Stimulated activated CD8-positive, alpha-beta memory T cell treated with anti-CD3 and anti-CD28 coated beads, Interleukin-4, amount 100 ng/mL, for 4 hours (primary cell): ENCODE measurements at places on chromosomes 1 and 21.
A peak's percentile ranks its signal among the peaks of the same experiment; 100 is the strongest.

DNA sequence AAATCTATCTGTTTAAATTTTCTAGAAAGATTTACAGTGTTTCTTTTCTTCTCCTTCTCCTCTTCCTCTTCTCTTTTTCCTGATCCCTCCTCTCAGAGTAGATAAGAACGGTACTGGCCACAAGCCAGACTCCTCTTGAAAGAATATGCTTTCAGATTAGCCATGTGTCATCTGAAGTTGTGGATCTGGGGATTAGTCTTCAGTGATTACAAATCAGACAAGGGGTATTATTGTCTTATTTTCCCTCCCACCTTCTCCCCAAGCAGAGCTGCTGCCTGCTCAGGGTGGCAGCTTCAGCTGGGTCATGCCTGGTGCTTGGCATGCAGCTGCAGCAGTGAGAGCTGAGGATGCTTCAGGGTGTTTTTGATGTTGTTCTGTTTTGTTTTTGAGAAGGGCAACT, 42.7 kb downstream of the SGIP1 start:
- no peak for DNase-seq

DNA sequence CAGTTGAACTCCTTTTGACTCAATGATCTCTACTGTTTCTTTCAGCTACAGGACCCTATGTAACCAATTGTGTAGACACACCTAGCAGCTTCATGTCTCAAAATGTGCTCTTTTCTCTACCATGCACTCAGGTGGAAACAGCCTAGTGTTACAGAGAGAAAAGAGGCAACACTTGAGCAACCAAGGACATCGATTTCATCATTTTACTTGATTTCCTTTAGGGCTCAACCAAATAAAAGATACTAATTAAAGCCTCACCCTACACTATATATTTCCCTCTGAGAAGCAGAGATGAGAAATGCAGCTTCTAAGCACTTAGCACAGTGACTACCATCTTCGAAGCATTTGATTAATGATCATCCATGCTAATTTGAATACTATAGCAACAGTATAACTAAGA, 55.1 kb downstream of the PTGER3 start:
- DNase-seq: no peak

DNA sequence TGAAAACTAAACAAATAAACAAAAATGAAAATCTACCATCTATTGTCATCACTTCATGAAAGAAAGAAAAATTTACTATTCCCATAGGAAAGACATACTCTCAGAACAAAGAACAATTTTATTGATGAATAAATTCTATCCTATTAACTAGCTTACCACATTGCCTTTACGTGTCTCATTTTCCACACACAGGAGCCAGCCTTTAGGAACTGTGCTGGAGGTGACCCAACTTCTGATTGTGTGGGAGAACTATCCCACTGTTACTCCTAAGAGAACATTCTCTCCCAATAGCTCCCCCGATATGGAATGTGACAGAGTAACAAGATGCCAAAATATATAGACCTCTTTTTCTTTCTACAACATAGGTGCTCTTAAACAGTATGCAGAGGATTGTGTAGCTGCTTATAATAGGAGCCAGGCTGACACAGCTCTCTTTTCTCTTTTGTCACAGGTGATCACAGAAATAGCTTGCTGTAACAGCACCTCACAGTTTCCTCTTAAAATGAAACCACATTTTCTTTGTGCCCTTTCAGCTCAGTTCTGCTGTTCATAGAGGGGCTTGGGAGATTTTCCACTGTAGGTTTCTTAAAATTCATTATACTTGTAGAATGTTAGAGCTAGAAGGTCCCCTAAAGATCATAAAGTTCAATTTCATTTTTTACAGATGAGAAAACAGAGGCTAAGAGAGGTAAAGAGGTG, 35.5 kb downstream of the C21orf91 start:
- no peak for DNase-seq

GRCh38 chr1:89279011-89279466, 6.4 kb upstream of the GBP5 start:
- no peak for DNase-seq

DNA sequence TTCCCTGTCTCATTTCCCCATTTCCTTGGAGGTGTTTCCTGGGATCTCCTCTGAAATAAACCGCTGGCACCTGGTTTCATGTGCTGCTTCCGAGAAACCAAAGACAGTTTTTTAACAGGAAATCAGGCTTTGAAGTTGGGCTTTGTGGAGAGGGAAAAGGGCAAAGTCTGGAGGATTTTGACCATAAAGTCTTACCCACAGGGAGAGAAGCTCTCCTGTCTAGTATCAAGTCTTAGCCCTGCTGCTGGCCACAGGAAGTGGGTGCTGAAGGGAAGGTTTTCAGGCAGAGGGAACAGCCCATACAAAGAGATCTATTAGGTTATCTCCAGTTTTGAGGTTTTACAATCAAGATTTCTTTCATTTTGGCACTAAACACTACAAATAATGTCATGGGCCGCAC, 29.3 kb downstream of the SLC5A9 start:
- no peak for DNase-seq

DNA sequence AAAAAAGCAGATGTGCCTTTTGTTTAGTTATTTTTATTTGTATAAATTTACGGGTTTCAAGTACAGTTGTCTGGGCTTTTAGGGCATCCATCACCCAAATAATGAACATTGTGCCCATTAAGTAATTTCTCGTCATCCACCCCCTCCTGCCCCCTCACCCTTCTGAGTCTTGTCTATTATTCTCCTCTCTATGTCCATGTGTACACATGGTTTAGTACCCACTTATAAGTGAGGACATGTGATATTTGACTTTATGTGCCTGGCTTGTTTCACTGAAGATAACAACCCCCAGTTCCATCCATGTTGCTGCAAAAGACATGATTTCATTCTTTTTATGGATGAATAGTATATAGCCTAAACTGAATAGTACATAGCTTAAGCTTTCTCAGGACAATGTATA, 189.2 kb downstream of the ZP4 start:
- DNase-seq: no peak

DNA sequence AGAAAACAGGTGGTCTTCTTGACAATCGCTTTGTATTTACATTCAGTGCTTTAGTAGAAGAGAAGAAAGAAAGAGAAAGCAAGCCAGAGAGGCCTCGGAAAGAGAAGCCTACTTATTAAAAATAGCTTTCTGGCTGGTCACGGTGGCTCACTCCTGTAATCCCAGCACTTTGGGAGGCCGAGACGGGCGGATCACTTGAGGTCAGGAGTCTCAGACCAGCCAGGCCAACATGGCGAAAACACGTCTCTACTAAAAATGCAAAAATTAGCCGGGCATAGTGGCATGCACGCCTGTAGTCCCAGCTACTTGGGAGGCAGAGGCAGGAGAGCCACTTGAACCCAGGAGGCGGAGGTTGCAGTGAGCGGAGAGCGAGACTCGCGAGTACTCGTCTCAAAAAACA, 1.8 kb upstream of the SLC19A2 start:
- DNase-seq: no peak

- no peak for DNase-seq
Observed at GRCh38 chr21:32422064-32422463, 9.6 kb downstream of the EVA1C start.

DNA sequence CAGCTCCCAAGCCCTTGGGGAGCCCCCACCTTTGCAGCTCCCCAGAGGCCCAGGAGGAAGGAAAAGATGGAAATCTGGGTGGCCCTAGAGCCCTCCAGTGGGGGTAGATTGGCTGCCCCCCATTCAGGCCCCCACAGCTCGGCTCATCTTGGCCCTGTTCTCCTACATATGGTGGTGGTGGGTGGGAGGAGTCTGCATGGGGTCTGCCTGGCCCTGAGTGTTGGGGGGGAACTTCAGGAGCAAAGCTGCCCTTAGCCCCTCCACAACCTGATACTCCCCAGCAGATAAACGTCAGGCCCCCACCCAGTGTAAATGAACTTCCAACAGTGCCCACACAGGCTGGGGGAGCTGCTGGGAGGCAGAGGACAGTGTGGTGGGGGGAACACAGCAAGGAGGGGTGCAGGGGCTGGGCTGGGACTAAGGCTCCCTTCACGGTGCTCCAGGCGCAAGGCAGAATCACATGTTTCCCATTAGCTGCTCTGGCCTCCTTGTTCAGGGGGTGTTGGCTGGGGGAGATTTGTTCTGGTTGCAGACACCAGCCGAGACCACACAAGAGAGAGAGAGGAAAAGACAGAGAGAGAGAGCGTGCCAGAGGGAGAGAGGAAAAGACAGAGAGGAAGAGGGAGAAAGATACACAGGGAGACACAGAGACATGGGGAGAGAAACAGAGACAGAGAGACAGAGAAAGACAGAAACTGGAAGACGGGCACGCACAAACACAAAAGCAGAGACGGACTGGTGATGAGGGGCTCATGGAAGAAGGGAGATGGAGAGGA, 42.6 kb downstream of the AHDC1 start:
- DNase-seq: no peak

DNA sequence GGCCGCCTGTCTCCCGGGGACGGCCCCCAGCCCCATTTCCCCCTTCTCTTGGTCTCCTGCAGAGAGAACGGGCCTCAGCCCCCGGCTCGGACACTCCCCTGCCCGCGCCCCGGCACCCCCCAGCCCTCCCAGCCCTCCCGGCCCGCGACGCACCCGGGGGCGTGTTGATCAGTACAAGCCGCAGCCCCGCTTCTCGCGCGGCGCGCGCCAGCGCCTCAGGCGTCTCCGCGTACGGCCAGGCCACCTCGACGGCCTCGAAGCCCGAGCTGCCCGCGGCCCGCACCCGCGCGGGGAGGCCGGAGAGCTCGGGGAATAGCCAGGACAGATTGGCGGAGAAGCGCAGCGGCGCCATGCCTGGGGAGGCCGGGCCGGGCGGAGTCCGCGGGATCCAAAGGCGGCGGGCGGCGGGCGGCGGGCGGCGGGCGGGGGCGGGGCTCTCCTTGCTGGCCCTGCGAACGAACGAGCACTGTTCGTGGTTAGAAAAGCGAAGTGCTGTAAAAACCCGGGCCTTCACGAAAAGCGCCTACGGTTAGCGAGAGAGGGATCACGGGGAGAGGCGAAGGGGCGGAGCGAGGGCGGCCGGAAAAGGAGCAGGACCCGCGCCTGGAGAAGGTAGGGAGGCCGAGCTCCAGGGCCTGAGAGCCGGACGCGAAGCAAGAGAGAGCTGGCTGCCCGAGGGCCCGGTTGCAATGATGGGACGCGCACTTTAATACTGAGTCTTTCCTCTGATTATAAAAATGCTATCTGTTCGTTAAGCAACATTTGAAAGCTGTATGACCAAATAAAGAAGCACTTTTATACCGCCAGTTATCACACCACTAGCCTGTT, at the start of gene HYI:
Gene HYI (minus strand): TSS at position 490 of the 828 bp plus-strand sequence. CDS start 138 bp downstream, at position 352.
- peak; percentile 11 for DNase-seq
